ENCODE measurements at places on chromosomes 5 and 9.

DNA sequence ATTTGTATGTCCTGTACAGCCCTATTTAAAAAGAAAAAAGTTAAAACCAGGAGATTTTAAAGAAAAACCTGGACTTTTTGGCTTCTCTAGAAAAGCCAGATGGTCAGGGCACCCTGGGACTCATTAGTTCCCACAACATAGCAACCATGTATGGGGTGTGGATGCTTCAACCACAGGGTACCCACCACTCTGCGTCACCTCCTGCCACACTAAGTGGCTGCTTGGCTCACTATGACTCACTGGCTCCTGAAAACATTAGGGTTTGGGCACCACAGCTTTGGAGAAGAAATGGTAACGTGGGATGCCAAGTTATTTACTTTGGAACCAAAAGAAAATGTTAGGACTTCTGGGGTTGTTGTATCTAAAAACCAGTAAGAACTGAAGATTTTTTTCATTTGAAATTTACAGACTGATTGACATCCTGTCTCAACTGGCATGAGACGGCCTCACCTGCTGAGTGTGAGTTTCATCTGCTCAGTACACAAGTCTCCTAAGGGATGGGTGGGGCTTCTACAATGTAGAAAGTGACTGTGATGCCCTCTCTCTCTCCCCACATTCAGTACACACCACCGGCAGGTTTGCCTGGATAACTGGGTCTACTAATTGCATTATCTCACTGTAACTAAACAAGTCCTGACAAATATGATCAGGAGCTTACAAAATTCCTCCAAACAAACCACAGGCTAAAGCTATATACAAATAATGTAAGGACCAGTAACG is 103.9 kb downstream of the ESM1 start:
- DNase-seq = no peak

DNA sequence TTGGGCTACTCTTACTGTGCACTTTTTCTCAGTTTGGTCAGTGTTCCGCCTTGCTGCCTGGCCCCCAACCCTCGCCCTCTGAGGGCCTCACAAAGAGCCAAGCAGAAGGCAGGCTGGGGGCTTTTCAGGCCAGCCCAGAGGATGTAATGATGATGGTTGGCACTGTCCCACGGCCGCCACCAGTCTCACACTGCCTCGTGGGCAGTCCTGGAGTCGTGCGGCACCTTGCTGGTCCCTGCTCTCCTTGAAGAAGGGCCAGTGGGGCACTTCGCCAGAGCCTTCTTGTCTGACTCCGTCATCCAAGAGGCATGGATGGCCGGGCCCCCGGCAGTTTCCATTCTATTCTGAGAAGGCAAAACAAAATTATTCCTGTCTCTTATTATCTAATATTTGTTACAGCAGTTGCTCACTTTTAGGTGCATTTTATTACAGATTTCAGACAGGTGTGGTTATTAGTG is 21.0 kb downstream of the TENT4A start:
- DNase-seq = no peak

GRCh38 chr5:66898241-66898995 is 298.2 kb downstream of the CD180 start:
- DNase-seq = no peak

DNA sequence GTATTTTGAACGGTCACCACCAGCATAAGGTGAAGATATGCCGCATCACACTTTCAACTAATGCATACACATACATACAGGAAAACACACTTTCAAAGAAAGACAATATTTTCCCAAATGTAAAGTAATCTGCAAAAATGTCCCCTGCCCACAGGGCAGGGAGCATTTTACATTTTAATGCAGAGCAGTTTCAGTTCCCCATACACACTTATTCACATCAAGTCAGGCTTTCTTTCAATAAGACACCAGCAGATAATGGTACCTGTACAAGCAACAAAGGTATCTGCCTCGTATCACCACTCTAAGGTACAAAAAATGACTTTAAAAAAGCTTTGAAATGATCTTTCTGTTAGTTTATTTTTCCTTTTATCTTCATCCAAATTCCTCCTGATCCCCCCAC is 247.1 kb upstream of the CCNG1 start:
- no peak for DNase-seq

DNA sequence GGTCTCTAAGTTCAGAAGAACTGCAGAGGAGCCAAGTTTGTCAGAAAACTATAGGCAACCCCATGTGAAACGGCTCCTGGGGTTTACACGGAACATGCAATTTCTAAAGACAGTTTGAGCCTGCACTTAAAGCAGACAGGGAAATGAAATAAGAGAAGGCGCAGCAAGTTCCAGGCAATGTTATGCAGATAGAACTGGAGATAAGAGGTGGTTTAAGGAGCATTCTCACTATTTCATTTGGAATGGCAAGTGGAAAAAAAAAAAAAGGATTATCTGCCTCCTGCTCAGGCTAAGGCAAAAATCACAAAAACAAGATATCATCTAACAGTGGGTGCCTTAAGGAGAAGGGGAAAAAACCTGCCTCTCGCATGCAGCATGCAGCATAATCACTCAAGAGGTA is 2252.4 kb downstream of the MAT2B start:
- no peak for DNase-seq

DNA sequence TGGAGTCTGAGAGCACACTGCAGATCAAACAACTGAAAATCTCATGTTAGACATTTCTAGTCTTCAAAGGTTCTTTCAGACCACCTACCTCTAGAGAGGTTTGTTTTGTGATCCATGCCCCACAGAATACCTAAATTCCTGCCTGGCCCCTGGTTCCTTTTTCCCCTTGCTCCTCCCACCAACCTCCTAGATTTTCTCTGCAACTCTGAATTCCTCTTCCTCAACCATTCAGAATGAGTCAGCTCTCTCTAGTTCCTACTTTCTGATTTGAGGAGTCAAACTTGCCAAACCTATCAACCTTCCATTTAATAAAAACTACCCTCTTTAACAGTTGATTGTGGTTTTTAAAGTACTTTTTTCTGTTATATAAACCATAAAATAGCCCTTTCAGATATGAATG is 83.2 kb upstream of the ZNF462 start:
- no peak for DNase-seq

DNA sequence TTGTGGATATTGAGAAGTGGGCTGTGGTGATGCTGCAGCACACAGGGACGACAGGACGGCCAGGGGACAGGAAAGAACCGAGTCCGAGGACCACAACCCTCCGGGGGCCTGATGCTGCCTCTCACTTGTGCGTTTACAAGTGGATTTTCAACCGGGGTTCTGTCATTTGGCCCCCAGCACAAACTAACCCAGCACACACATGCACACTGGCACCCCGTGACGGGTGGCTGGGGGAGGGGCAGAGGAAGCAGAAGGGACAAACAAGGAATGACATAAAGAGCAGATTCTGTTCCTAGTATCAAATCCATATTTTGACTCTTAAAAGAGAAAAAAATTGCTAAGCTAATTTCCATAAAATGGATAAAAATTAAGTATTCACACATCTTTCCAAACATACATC is 18.3 kb upstream of the ZFYVE16 start:
- no peak for DNase-seq

GRCh38 chr5:175257128-175257846 is 186.7 kb downstream of the DRD1 start:
- DNase-seq = no peak

DNA sequence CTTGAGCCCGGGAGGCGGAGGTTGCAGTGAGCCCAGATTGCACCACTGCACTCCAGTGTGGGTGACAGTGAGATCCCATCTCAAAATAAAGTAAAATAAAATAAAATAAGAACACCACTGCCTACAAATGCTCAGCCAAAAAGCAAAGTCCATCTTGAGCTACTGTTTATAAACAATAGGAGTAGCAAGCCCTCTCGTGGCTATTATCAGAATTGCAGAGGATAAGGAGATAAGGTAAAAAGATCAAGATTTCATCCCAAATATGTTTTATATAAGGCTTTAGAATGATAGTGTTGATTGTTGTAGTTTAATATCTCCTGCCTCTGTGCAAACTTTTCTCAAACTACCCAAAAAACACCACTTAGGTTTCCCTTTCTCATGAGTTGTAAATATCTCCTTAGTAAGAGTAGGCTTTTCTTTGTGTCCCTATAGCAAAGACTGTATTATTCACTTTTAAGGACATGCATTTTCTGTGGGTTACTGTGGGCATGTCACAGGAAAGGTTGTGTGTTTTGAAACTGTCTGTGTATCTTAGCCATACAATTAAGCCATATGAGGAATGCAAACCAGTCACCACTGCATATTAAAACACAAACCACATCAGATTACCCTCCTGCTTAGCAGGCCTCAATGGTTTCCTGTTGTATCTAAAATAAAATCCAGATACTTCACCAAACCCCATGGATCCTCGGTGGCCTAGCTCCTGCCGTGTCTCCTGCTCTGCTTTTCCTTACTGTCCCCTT is 31.8 kb upstream of the CKS2 start:
- no peak for DNase-seq

DNA sequence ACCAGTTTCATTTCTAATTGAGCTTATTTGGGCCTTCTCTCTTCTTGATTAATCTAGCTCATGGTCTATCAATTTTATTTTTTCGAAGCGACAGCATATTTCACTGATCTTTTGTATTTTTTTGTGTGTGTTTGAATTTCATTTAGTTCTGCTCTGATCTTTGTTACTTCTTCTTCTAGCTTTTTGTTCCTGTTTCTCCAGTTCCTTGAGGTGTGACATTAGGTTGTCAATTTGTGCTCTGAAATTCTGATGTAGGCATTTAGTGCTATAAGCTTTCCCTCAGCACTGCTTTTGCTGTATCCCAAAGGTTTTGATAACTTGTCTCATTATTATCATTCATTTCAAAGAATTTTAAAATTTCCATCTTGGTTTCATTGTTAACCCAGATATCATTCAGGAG is 67.3 kb downstream of the STRBP start:
- DNase-seq = no peak

- peak; percentile 44 for DNase-seq
Measured at GRCh38 chr5:14228219-14228618, 85.1 kb downstream of the TRIO start.

DNA sequence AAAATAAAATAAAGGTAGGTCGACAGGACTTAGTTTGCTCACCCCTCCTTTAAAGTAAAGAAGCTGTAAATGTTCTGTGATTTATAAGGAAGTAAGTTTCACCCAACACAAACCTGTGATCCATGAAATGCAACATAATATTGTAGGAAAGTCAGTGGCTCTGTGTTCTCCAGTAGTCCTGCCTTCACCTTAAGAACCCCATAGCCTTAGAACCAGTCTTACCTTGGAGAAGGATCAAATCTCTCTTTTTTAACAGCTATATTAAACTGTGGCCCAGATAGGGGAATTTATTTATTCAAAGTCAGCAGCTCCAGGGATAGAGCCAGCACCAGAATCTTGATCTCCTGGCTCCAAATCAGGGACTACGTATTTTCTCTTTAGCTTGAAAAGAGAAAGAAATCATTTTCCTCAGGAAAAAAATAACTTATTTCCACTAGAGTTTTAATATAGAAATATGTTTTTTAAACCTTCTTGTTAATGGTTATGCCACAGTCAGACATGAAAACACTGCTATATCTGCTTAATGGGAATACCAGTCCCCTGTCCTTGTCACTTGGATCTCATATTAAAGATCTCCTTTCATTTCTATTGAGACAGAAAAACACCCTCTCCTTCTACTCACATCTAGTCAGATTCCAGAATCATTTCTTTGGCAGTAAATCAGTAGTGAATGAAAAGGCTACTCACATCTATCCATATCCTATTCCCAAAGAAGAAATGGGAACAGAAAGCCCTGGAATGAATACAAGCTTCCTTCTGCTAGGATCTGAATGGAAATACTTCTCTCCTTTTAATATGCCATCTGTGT is 269.2 kb upstream of the TNC start:
- no peak for DNase-seq

DNA sequence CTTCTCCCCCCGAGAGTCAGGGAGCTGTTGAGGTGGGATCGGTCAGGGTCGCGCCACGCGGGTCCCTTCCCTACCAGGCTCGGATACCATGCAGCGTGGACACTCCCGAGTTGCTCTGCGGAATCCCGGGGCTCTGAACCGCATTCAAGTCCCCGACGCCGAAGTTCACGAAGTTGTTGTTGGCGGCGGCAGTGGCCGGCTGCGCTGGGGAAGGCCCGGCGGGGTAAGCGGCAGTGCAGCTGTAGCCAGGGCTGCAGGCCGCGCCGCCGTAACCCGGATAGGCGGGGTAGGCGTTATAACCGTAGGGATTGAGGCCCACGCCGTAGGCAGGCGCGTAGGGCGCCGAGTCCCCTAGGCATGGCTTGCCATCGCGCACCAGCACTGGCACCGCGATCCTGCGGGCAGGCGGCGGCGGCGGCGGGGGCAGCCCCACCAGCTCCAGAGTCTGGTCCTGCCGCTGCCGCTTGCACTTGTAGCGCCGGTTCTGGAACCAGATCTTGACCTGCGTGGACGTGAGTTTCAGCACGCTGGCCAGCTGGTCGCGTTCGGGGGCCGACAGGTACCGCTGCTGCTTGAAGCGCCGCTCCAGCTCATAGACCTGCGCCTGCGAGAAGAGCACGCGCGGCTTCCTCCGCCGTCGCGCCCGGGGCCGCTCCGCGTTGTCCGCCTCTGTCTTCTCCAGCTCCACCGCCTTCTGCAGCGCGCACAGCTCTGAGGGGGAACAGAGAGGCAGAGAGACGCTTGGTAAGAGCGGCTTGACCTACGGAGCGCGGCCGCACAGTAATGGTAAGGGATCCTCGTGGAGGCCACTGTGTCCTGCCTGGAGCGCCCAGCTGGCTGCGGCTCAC is 2.3 kb downstream of the NKX2-5 start:
- no peak for DNase-seq

DNA sequence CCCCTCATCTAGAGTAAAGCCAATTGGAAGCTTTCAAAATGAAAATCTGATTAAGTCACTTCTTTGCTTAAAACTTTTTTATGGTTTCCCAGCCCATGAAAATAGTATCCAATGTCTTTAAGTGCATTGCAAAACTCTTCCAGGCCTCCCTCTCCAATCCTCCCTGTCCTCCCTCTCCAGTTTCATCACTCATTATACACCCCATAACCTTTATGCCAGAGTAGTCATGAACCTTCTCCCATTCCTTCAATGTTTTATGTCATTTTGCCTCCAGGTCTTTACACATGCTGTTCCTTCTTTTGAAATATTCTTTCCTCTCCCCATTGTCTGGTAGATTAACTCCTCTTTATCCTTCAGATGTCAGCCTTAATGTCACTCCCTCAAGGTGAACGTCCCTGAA is 8.1 kb upstream of the ZNF354A start:
- no peak for DNase-seq

GRCh38 chr9:121262953-121263352 is 5.0 kb upstream of the GSN start:
- no peak for DNase-seq

DNA sequence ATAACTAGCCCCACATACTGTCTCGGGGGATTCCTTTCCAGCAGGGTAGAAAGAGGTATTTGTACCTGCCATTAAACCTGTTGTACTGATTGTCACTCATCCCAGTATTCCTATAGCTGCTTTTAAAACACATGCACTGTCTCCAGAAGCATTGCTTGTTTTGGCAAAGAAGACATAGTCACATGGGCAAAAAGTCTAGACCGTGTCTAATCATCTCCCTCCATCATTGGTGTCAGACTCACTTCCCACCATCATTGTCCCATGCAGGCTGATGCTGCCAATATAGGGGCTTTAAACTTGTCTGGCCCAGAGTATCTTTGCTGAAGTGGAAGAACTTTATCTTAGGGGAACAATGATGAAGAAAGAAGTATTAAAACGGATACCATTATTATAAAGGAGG is 12.6 kb downstream of the DNAJC21 start:
- no peak for DNase-seq
